ENCODE measurements at places on chromosomes 7 and 10. TPM values are rescaled to one million over a fixed set of nuclear protein-coding genes. Genes with fewer than 3 reads are reported as not detected.

DNA sequence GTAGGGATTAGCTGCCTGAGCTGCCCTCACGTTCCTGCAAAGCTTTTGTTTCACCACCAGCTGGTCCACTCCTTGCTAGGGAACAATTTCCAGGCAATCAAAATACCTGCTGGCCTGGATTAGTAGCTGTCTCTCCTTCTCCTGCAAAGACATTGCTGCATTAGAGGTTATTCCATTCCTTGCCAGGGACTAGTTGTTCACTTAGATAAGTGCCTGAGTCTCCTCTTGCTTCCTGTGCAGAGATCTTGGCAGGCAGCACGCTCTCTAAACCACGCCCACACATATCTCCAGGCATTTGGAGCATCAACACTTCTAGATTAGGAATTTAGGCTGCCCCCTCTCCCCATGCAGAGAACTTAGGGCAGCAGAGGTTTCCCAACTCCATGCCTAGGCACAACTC, 150.4 kb upstream of the SMIM30 start:
- DNase-seq, result no peak

Gene EN2
- total RNA-seq, result not detected

- DNase-seq, result no peak
Measured at GRCh38 chr10:33859319-33860022, 525.0 kb upstream of the NRP1 start.

GRCh38 chr10:77371421-77371820, 266.2 kb downstream of the KCNMA1 start:
- DNase-seq, result no peak

GRCh38 chr10:14723052-14723689, 51.5 kb downstream of the FAM107B start:
- DNase-seq, result no peak

- DNase-seq, result no peak
Measured at GRCh38 chr10:10367264-10367663, 650.4 kb upstream of the CELF2 start.

Gene ACSM6
- total RNA-seq, result not detected

Gene LIPN
- not detected for total RNA-seq

DNA sequence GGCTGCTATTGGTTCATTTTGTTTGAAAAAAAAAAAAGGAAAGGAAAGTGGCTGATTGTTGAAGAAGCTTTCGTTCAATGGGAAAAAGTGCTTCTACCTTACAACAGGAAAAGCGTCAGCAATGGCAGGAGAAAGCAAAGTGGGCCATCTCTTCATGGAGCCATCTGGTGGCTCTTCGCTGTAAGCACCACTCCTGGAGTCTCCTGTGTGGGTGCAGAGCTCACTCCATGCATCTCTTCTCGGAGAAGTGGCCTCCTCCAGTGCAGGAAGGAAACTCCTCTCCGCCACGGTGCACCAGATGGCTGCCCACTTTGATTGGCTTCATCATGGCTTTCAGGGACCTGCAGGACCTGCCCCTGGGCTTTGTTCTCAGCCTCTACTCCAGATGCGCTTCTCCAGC, 250.9 kb downstream of the PTEN start:
- DNase-seq, result no peak

Gene LIPM
- total RNA-seq, result not detected

- no peak for DNase-seq
Measured at GRCh38 chr7:106072715-106073091, 39.4 kb downstream of the SYPL1 start.

DNA sequence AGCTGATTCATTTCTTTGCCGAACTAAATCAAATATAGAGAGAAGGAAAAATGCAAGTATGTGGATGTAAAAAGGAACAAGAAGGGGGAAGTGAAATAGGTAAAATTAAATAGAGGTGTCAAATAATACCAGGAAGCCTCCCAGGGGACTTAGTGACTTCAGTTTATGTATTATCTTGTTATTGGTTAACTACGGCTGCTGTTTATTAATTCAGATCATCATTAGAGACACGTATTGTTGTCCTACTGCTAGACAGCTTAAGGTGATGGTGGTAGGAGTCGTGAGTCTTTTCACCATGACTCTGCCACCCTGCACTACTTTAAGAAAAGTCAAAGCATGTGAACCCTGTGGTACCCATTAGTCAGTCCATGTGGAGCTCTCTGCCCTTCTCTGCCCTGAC, 289.1 kb downstream of the PRKG1 start:
- no peak for DNase-seq

DNA sequence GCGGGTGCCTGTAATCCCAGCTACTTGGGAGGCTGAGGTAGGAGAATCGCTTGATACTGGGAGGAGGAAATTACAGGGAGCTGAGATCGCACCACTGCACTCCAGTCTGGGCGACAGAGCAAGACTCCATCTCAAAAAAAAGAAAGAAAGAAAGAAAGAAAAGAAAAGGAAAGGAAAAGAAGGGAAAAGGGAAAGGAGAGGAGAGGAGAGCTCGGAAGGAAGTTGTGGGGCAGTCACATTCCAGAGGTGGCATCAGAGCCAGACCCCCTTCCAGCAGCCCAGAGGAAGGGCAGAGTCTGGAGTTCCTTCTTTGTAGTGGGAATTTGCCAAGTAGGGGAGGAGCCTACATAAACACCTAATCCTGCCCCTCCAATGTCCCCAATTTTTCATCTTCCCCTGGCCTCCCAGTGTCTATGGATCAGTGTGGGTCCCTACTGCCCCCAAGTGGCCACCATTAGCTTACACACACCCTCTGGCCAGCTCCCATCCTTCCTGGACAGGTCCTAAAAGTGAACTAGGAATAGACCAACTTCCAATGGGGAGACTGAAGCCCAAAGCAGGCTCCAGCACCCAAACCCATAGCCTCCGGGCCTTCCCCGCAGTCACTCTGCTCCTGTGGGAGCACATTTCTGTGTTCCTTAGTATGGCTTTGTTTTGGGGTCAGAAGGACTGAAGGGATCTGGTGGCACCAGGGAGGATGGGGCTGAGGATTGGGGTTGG, 39.6 kb upstream of the HSPB1 start:
- peak; percentile 56 for DNase-seq

Gene SPAM1
- total RNA-seq, result not detected

- DNase-seq, result no peak
Measured at GRCh38 chr7:150382123-150382843, 3.2 kb downstream of the ZNF775 start.

DNA sequence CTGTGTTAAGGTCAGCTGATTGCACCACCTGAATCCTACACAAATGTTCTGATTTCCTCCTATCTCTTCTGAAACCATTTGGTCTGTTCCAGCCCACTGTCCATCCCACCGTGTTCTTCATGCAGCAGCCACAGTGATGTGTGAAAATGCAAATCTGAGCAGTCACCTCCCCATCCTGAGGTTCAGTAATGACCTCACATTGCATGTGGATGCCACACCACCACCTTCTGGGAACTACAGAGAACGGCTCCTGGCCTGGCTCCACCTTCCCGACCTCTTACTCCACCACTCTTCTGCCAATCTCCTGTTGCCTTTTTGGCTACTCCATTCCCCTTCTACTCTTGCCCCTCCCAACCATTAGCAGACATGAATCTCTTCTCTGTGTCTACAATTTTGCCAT, 244.4 kb downstream of the TNS3 start:
- no peak for DNase-seq

DNA sequence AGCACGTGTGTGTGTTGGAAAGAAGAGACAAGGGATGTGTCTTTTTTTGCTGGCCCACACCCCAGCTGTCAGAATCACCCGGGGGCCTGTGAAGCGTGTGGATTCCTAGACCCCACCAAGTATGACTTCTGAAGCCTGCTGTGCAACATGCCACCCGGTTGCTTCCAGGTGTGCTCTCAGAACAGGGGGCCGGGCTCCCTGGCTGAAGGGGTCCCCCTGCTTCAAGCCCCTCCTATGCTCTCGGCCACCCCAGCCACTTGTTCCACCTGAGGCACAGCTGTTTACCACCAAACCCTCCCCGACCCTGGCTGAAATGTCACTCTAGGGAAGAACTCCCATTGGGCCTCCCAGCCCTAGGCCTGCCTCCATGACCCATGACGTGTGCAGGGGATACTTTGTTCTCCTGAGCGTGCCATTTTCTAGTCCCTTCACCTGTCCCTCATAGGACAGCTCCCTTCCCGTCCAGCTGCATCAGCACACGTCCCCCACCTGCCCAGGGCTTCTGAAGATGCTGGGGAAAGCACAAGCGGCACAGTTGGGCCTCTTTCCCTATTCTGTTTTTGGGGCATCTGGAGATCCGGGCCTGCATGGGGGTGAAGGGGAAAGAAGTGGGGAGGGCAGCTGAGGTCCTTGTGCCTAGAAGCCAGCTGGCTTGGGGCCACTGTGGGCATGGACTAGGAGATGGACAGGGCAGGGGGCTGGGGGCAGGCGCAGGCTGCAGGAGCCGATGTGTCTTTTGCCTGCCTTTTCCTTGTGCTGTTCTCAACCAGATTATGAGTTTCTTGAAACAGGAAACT, 33.3 kb downstream of the CRHR2 start:
- DNase-seq, result no peak

DNA sequence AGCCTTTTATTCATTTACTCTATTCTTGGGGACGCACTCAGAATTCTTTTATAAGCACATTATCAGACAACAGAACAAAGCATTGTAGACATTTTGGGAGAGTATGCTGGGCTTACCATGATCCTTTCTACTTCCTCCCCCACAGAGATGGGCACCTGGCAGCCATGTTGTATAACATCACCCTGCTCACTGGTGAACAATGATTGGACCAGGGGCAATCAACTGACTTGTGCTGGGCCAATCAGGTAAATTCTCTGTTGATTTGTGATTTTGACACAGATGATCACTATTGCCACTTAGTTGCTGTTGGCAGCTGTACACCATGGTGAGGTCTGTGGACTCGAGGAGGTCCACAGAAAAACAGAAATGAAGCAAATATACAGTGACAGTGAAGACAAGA, 43.7 kb downstream of the WNT2 start:
- DNase-seq, result no peak

Gene LRRC18
- not detected for total RNA-seq

Gene RET
- not detected for total RNA-seq

Measured in PC-9 (cell line).